ENCODE measurements at places on chromosomes 3 and 15.
A peak's percentile ranks its signal among the peaks of the same experiment; 100 is the strongest.

DNA sequence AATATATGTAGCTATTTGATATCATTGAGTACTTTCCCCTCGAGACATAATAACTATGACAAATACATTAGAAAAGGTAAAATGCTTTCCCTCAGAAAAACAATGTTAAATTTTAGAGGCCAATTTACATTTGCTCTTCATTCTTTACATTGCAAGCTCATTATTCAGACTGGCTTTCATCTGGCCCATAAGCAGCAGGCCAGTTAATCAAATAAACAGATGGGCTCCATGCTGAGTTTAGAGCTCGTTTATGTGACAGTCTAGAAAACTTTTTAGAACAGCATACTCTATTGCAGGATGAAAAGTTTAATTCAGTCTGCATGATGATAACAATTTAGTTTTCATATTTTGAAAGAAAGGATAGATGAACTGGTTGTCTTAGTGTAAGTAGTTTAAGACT lies 150.6 kb downstream of the DUT start:
- no peak for DNase-seq

- DNase-seq: no peak
These were observed 175.1 kb upstream of the KBTBD8 start for GRCh38 chr3:66823009-66823397.

GRCh38 chr3:141243271-141243707 lies 11.7 kb downstream of the PXYLP1 start:
- no peak for DNase-seq

DNA sequence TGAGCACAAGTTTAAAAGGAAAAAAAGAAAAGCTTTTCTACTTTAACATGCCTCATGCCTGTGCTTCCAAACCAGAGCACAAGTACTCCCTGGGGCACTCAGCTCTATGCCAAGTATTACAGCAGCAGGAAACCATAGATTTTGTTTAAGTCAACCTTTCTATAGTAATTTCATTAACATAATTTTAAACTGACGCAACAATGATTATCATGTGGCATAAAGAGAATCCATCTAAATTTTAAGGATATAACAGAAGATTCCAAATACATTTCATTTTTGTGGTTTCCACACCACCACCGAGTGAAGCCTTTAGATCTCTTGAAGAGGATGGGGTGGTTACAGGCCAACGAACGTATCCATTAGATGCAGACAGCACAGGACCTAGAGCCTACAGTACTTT lies 112.1 kb downstream of the TNIK start:
- no peak for DNase-seq

DNA sequence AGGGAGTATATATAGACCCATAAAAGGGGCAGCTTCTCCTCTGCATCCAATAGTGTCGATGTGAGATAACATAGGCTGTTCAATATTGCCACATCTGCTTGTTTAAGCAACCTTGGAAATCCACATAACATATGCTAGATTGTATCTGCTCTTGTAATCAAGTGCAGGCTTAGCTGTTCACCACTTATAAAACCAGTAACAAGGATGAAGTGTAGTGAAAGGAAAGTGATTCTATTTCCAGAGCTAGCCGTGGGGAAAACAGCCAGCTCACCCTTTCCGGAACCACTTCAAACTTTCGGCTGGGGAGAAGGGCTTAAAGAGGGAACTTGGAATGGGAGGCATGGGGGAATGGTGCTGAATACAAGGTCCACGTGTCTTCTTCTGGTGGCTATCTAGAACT lies 204.0 kb downstream of the TAFA4 start:
- DNase-seq: no peak

DNA sequence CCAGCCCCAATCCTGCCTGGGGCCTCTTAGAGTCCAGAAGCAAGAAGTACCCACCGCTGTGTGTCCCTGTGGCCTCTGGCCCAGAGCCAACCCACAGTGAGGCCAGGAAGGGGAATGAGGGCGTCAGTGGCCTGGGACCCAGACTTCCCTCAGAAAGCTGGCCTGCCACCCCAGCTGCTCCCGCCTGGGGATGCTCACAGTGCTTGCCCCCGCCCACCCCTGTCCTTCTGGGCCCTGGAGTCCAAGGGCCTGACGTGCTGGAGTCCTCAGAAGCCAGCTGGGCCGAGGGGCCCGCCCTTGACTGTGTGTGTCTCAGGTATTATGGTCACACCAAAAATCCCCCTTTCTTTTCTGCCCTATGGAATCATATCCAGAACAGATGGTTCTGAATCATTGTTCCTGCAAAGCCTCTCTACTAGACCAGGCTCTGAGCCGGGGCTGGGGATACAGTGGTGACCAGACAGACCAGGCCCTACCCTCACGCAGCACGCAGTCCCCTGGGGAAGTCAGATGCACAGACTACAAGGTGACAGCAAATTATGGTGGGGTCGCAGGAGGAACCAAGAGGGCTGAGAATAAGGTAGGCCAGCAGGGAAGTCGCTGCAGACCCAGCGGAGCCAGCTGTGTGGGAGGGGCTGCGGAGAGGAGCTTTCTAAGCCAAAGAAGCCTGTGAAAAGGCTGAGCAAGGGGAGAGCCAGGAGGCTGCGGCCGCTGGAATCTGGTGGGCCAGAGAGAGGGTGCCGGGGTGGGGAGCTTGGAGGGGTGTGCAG lies 99.1 kb downstream of the VGLL4 start:
- DNase-seq: no peak

- no peak for DNase-seq
These were observed 44.4 kb downstream of the ADAMTSL3 start for GRCh38 chr15:83698294-83698693.

DNA sequence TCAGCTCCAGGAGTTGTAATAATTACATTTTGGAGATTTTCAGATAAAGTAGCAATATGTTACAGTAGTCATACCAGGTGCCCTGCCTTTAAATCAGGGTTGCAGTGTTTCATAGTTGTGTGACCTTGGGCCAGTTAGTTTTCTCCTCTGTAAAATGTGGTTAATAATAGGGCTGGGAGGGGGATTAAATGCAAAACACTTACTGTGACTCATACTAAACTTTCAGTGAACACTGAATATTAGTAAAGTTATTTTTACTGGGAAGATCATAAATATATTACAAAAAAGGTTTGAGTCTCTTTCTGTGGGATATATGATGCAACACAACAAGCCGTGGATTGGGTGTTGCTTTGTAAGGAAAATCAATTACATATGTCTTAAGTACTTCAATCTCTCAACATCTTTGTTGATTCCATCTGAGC lies 1.1 kb upstream of the EBLN2 start:
- DNase-seq: no peak

- peak; percentile 70 for DNase-seq
These were observed 20.7 kb downstream of the TBC1D2B start for GRCh38 chr15:78056714-78057269.

DNA sequence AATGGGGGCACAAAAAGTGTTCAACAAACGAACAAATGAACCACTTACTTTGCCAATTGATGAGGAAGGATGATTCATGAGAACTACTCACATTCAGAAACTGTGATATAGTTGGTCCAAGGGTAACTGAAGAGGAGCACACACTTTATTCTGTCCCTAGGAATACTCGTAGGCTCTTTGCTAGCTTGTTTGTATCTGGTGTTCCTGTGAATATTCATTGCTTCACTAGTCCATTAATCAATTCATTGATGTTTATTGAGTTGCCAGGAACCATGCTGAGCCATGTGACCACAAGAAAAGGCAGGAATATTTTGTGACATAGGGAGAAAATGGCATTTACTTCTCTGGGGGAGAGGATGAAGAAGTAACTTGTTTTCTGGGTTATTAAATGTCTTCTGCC lies 338.3 kb downstream of the IL20RB start:
- no peak for DNase-seq

- DNase-seq: peak; percentile 12
These were observed 67.2 kb downstream of the CACNA2D2 start for GRCh38 chr3:50436114-50436674.

DNA sequence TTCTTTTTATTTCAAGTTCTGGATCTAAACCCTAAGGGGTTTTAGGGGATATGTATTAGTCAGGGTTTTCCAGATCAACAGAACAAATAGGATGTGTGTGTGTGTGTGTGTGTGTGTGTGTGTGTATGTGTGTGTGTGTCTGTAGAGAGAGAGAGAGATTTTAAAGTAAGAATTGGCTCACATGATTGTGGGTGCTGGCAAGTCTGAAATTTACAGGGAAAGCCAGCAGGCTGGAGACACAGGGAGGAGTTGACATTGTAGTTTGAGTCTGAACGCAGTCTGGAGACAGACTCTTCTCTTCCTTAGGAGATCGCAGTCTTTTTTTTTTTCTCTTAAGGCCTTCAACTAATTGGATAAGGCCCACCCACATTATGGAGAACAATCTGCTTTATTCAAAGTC lies 428.8 kb upstream of the TBL1XR1 start:
- no peak for DNase-seq

DNA sequence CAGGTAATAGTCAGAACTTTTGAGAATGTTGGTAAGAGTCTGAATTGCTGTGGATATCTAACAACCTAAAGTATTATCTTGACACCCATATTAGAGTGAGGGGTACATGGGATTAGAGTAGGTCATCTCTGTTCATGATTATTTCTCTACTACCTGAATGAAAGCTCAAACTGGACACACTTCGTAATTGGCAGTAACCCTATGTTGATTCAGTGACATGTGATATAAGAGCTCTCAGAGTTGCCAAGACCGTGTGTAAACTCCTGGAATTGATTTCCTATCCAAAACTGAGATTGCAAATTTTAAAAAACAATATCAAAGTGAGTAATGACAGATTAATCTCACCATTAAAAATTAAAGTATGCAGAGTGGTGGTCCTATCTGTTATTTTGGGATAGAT lies 214.8 kb upstream of the ARHGEF26 start:
- no peak for DNase-seq

GRCh38 chr3:153254361-153254760 lies 92.3 kb downstream of the RAP2B start:
- DNase-seq: no peak

DNA sequence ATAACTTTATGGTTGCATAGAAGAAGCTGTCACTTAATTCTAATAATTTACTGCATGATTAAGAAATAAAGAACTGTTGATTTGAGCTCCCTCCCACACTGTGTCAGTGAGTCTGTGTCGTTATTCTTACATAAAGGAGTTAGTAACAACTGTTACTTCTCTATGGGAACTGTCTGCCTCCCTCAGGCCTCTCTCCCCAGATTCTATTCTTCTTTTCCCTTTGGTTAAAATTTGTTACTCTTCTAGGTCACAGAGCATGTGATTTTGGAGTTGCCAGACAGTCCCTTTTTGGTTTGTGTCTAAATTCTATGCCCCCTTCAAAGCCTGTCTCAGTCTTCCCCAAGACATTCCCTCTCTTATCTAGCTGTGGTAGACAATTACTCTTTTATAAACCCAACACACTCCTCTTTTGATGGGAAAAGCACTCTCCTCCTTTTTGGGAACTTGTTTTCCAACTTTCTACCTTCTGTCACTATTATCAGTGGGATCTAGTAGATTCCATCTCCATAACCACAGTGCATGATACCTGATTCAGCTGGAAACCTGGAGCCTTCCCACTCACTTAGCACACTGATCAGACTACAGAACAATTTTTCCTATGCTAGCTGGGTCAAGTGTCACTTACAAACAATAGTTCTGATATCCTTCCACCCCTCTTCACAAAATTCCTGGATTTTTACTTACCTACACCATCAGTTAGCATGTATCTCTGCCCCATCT lies 422.1 kb upstream of the TGFBR2 start:
- DNase-seq: no peak

Data from GDM1 (cell line).